ENCODE measurements at places on chromosomes 6 and 20.

DNA sequence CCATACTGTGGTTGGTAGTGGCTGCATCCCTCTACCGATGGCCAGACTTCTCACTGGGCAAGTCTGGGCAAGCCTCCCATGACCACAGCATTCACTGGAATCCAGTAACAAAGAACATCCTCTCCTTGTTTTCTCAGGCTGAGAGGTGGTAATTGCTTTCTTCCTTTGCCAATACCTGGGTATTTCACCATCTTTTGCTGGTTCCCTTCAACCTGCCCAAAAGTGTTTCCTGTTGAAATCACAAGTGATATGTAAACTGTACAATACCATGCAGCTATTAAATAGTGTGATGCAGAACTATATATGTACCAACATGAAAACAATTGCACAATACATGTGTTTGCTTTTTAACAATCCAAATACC lies at the start of gene PTCHD4:
PTCHD4 (minus strand) TSS at position 55 of the 364 bp plus-strand sequence. CDS start 42,240 bp downstream, outside the sequence.
- no peak for DNase-seq

GRCh38 chr6:118844915-118845314 lies 49.0 kb upstream of the ASF1A start:
- no peak for DNase-seq

DNA sequence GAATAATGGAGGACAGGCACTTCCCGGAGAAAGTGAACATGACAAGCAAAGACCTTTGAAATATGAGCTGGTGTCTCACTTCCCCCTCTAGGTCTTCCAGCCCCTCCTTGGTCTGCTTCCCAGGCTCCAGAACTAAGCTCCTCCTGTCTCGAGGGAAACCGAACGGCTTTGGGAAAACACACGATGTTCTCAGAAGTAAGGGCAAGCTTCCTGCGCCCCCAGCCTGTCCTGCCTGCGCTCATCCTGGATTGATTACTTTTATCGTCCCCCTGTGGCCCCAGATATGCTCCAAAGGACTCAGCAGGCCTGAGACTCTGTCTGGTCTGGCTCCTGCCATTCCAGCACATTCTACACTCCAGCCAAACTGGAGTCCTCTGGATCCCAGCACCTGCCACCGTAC lies 83.4 kb downstream of the ZNF217 start:
- DNase-seq: no peak

DNA sequence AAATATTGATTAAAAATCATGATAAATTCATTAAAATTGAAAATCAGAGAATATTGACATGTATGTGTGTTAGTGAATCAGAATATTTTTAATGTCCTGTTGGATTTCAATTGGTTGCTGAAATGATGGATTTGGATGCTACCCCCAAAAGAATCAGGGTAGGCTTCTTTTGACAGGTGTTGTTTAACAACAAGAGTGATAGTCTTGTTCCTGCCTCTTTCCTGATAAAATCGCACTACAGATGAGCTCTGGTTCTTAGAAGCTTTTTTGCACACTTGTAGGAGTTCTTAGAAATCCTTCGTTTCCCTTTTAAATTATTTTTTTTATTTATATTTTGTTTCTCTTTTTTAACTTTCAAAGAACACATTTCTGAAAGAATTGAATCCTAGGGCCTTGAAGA lies 259.5 kb downstream of the FARS2 start:
- DNase-seq: no peak

- DNase-seq: no peak
Observed at GRCh38 chr20:38266426-38266825, 5.9 kb upstream of the KIAA1755 start.

GRCh38 chr20:45872626-45873025 lies 8.4 kb upstream of the ZSWIM1 start:
- DNase-seq: no peak

DNA sequence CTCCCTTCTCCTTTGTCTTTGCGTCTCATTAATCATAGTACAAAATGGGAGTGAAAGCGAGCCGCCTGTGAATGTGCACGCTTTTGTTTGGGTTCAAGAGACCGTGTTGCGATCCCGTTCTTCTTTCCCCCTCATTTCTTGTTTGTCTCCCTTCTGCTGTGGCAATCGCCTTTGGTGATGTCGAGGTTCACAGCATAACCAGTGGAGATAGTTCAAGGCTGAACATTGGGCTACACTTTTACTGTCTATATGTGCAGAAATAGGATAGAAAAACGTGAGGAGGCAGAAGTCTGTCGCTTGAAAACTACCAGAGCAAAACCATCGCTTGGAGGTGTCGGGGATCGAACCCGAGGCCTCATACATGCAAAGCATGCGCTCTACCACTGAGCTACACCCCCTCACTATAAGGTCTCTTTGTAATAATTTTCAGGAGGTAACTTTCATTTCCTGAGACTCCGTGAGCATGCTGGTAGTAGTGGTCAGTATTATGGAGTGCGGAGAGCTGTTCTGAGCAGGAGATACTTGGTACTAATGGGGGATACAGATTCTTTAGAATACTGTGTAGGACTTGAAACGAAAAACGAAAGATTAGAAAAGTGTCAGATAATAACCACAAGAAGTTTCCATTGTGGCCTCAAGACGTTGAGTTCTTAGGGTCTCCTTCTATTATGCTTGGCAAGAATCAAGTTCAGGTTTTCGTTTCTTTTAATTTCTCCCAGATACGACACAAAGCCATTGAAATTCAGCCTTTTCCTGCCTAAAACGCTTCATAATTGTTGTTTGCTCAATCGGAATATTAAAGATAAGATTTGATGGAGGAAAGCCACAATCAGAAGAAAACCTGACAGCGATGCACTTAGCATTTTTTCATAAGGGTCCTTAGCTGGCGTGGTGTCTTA lies 106.6 kb downstream of the TRIM27 start:
- DNase-seq: no peak

DNA sequence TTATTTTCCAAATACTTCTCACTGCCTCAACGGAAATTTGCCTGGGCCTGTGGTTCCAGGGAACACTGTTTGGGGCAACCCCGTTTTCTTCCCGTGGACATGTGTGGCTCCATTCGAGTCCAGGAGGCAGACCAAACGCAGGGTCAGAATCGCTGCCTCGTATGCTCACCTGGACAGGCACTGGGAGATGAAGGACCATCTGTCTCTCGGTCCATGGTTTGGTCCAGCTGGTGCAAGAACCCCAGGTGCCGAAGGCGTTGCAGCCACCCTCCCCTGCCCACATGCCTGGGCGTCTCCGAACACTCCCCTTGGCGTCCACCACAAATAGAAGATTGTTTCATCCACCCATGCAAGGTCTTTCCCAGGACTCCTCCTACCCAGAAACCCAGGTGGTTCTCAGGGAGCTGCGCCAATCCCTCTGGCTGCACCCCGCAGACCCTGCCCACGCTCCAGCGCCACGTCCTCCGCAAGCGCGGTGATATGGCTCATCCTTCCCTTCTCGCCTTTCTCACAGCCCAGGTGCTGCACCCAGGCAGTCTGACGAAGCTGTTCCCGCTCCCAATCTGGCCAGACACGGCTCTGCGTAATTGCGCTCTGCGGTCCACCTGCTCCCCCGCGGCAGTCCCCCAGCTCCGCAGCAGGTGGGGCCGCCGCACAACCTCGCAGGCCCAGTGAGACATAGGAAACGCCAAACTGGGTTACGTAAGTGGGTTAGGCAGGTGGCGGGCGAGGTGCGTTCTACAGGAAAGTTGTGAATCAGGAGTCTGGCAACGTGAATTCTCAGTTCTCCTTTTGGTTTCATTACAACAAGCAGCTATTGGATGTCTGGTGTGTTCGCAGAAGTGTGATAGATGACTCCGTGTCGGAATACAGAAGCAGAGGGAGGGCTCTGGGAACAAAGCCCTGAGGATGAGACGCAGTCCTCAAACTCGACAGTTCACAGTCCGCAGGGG lies 146.2 kb upstream of the ECI2 start:
- DNase-seq: peak; percentile 11

- no peak for DNase-seq
Observed at GRCh38 chr6:71488186-71488585, 199.6 kb downstream of the OGFRL1 start.

DNA sequence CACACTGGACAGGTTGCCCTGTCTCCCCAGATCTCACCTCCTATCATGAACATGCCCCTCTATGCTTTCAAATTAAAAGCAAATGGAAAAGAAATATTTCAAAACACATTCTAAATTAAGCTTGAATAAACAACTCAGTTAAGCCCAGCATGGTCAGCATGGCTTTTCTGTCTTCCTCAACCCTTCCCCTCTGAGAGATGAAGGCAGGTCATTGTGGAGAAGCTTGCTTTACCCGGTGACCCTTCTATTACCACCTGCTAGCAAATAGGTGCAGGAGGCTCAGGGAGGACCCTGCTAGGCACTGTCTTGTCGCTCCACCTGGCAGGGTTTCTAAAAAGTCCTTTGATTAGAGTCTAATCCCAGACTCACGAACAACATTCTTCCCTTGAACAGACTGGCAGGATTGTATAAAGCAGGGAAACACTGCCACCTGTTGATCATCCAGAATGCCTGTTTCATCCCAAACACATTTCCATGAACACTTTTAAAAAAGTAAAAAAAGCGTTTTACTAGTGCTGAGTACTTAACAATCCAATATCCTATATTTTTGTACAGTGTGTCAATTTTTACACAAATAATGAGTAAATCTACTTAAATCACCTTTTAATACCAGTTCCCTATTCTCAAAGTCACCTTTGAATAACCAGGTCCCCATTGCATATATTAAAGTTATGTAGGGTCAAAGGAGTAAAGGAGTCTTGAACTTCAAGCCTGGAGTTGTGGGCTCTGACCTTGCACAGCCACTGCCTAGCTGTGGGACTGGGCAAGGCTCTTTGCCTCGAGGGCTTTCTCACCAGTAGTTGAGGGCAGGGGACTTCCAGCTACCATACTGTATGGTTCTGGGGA lies 75.5 kb downstream of the GPR6 start:
- peak; percentile 45 for DNase-seq

DNA sequence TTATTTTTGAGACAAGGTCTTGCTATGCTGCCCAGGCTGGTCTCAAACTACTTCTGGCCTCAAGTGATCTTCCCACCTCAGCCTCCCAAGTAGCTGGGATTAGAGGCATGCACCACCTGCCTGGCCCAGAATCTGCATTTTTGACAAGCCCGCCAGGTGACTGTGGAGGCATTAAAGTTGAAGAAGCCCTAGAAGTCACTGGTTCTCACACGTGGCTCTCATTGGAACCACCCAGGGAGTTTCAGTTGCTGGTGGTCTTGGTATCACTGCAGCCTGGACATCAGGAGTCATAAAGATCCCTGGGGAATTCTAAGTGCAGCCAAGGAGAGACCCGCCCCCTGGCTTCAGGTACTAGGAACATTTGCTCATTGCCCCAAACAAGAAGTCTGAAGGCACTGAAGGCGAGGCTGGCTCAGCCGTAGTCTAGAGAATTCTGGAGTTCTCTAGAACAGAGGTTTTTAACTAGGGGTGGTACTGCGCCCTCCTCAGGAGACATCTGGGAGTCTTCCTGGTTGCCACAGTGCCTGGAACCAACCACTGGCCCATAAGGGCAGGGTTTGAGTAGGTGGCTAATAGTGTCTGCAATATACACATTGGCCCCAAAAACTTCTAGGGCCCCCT lies 182.8 kb downstream of the ZMYND8 start:
- no peak for DNase-seq
